ENCODE measurements at places on chromosomes 13 and 19.

GRCh38 chr13:38042771-38043170, 173.2 kb upstream of the TRPC4 start:
- no peak for DNase-seq

DNA sequence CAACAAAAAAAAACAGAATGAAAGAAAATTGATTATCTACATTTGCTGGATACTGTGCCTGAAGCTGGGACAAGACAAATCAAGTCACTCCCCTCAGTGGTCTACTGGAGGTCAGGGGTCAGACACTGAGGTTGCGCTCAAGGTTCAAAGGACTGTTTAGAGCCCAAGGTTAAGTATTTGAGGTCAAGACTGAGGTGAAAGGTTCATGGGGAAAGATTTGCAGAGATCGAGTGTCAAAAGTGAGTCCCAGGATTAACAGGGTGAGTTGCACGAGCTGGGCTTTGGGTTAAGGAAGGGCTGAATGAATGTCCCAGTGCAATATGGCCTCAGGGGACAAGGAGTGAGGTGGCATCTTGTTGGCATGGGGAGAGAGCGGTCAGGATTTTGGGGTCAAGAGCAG, 3.4 kb upstream of the TOMM40 start:
- no peak for DNase-seq

DNA sequence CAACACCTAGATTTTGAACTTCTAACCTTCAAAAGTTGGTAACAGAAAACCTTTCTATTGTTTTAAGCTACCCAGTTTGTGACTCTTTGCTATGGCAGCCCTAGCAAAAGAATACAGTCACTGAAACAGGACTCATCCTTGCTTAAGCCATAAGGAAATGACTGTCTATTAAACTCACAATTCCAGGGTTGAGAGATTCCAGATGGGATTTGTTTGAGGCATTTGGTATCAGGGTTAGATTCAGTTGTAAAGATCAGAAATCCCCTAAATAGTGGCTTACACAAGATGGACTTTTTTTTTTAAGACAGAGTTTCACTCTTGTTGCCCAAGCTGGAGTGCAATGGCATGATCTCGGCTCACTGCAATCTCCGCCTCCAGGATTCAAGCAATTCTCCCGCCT, 41.1 kb upstream of the RGCC start:
- DNase-seq, result no peak

GRCh38 chr19:47471733-47472457, at the start of gene SLC8A2:
TSS of gene SLC8A2 (minus strand) at chr19:47471893. CDS start at chr19:47466403, 5,490 bp downstream.
- peak; percentile 49 for DNase-seq
